ENCODE measurements at places on chromosomes 5 and 9.

DNA sequence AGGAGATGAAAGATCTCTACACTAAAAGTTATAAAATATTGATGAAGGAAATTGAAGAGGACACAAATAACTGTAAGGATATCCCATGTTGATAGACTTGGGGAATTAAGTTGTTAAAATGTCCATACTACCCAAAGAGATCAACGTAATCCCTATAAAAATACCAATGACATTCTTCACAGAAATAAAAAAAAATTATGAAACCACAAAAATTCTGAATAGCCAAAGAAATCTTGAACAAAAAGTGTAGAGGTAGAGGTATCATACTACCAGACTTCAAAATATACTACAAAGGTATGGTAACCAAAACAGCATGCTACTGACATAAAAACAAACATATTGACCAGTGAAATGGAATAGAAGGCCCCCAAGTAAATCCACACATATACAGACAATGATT is 71.5 kb upstream of the ELL2 start:
- DNase-seq: no peak

DNA sequence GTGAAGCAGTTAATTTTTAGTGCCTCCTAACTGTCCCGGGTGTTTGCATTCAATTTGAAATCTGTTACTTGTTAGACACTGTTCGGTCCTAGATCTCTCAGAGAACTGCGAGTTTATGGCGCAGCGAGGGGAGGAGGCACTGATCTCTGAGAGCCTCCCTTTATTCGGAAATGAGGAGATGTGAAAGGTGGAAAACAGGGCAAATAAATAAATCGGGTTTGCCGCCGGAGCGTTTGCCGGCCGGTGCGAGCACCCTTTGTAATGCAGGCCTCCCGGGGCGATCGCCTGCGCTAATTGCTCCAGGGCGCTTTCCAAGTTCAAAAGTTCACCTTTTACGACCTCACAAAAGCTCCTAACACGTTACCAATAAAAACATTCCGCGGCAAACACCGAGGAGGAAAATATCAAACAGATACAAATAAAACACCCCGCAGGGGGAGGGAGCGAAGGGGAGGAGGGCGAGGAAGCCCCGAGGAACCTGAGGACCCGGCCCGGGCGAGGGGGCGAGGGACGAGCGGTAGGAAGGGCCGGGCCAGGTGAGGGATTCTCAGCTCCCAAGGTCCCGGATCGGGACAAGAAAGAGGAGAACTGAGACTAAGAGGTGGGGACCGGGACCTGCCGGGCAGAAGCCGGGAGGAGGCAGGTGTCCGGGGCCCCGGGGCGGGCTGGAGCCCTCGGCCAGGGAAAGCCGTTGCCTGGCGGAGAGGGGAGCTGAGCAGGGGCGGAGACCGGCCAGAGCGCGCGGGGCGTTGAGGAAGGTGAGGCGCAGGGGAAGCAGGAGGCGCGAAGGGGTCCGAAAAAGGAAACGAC is 1.4 kb downstream of the NR6A1 start:
- no peak for DNase-seq

- DNase-seq: no peak
Measured at GRCh38 chr9:16884952-16885513, 14.6 kb upstream of the BNC2 start.

- DNase-seq: no peak
Measured at GRCh38 chr9:121708768-121709488, 57.5 kb downstream of the DAB2IP start.

DNA sequence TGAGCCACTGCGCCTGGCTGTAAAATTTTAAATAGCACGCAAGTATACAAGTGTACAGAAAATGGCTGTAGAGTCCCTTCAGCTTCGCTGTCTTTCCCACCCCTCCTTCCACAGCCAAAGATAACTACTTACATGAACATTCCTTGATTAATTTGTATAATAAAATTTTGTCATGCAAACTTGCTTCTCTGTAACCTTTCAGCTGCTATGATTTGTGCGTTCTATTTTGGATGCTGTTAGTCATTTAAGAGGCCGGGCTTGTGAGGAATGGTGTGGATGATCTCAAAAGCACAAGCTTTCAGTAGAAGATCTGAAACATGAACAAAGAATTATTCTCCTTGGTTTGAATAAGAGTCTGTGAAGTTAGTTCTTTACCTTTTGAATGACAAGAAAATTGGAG is 115.0 kb upstream of the TLE1 start:
- no peak for DNase-seq

GRCh38 chr5:177471610-177472356 is 1.7 kb downstream of the DBN1 start:
- DNase-seq: no peak

DNA sequence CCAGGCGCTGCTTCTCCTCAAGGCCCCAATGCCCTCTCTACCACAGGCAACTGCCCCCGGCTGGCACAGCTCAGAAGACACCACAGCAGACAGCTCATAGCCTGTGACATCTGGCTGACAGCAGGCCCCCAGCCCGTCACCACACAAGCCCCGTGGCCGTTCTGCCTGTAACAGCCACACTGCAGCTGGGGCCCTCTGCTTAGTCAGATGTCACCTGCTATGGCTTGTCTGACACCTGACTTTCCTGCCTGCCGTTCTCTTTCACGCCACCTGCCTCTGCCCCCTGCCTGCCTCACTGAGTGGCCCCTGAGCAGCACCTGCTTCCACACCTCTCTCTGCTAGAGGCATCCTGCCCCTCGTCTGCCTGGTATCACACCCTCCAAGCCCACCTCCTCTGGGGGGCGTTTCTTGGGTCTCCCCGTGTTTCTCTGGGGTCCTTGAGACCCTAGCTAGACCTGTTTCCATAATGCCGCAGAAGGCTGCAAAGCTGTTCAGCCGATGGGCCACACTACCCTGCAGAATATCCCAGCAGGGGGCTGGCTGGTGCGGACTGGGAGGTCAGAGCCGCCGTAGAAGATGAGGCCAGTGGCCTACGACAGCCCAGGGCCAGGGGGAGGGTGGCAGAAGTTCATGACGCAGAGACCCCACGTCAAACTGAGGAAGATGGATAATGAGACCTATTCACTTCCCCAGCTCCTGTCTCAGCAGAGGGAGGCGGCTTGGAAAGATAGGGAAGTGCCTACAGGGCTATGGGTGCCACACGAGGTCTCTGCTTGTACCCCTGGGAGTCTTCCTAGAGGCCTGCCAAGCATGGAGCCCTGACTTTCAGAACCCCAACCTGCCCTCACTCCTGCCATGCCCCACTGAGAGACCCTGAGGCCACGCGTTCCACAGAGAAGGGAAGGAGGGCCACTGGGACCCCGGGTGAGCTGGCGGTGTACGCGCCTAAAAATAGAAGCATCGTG is 95.1 kb downstream of the ZNF354C start:
- DNase-seq: no peak

- no peak for DNase-seq
Measured at GRCh38 chr9:116685166-116685565, 1.9 kb upstream of the TRIM32 start.

DNA sequence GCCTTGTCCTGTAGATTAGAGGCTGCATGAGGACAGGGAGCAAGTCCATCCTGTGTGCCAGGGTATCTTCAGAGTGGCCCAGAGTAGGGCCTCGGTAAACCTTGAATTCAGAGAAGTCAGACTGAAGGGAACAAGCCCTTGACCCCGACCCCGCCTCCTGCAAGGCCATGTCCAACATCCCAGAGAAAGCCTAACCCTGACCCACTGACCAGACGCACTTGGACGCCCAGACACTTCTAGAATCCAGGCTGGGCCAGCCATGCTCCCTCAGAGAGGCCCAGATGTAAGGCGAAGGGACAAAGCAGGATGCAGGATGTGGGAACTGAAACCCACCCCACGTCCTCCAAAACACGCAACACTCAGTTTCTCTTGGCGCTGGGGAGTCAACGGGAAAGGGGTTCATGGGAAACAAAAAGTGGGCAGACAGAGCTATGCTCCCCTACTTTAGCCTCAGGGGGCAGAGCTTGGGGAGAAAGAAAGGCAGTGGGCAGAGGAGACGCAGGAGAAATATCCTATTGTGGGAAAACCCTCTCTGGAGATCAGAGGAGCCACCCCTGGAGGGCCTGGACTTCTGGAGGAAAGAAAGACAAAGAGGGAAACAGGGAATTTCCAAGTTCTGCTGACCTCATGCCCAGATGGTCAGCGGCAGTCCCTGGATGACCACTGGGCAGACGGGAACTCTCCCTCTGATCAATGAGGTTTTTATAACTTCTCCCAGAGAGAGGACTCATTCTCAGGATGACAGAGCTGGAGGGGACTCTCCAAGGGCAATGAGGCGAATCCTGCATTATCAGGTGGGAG is 13.0 kb downstream of the TNIP1 start:
- DNase-seq: no peak

DNA sequence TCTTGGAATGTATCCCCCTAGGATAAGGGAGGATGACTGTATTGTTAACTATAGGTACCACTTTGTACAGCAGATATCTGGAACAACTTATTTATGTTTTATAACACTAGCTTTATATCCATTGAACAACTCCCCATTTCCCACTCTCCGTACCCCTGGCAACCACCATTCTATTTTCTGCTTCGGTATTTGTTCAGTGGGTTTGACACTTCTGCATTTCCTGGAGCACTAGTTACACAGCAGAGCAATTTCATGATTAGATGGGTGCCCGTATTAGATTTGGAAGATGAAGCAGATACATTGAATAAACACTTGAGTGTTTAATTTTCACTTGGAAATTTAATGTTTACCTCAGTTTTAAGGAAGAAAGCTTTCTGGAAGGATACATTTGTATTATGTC is 67.4 kb downstream of the SLC46A2 start:
- no peak for DNase-seq

- DNase-seq: no peak
Measured at GRCh38 chr5:5409151-5409810, 13.2 kb upstream of the ICE1 start.

DNA sequence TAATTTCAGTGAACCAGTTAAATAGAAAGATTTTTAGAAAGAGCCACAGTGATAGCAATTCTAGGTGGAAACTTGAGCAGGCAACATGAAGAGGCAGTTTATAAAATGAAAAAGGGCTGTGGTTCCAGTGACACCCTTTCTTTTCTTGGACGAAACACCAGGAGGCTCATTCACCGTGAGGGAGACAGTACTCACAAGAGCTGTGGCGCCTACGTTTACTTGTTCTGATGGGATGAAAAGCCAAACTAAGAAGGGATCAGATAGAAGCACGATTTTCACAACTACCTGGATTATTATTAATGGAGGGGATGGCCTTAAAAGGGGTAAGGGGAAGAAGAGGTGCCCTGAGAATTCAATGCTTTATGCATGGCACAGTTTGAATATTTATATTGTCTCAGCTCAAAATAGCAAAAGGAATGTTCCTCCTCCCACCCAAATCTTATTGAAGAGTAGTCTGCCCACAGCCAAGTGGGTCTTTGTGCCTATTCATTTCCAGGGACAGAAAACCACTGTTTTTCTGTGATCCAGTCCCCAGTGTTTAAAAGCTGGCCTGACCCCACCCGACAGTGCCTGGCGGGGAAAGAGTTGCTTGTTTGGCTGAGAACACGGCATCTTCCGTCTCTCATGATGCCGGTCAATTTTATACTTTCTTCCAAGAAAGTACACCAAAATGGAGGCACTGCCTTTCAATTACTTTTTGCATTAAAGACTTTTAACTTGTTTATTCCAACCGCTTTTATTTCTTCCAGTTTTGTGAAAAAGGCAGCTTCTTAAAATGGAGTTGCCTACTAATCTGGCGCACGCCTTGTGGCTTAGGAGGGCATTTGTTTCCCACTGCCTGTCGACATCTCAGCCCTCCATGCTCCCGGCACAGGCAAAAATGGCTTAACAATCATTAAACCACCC is 51.9 kb downstream of the HABP4 start:
- no peak for DNase-seq

DNA sequence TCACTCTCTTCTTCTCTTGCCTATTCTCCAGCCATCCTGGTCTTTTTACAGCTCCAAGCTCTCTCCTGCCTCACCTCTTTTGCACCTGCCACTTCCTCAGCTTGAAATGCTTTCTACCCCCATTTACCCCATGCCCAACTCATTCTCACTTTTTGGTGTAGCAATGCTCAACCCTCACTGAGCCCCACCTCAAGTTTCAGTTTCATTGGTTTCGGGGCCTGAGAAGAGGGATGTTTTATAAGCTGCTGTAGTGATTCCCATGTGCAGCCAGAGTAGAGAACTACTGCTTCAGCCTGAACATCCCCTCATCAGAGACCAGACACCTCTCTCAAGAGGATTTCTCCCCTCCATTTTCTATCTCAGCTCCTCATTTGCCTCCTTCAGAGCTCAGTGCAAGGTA is 45.2 kb upstream of the FYB1 start:
- DNase-seq: no peak

- no peak for DNase-seq
Measured at GRCh38 chr5:178120607-178121357, 7.5 kb downstream of the N4BP3 start.

DNA sequence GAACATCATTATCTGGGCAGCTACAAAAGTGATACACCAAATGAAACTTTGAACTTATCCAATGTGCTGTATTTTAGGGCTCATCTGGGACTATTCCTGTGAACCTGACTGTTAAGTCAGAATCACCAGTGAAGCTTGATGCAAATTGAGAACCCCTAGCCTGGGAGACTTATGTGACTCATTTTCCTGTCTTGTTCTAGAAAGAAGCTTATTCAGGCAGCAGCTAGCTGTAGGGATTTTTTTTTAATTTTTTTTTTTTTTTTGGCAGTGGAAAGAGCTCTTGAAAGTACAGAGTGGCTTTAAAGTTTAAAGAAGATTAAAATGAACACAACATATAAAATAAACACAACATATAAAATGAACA is 81.1 kb upstream of the TNFAIP8 start:
- DNase-seq: no peak

All from cortex of kidney (tissue), 1 donor.